ENCODE measurements at places on chromosomes 3 and 15.

GRCh38 chr15:41331833-41332193 is 578 bp downstream of the OIP5 start:
- DNase-seq = peak; percentile 70

GRCh38 chr3:59266551-59266950 is 216.7 kb upstream of the CFAP20DC start:
- no peak for DNase-seq

GRCh38 chr15:65824031-65824743 is 32.1 kb upstream of the DENND4A start:
- peak; percentile 74 for DNase-seq

DNA sequence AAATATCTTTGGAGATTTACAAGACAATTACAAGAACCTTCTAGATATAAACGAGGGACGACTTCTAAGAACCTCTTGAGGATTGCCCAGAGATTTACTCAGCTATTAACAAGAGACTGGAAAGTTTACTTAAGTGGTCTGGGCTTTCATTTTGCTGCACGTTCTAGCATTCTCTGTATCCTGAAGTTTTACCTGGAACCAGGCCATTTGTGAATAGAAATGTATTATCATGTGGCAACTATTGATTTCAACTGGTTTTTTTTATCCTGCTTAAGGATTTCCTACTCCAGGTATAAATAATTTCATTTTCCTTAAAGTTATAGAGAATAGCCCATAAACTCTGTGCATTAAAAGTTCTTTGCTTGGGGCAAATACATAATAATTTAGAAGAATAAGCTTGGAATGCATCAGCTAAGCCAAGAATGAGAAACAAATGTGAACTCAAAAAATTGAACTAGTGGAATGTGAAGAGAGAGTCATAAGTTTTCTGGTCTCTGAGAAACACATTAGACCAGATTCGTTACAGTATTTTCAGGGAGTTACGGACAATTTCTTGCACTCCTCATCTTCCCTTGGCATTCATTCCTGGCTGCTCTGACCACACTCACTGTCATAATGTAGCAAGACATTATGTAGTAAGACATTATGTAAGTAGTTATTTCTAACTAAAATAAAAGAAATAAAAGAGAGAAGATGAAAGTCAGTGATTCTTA is 1.3 kb downstream of the AQP9 start:
- no peak for DNase-seq

- DNase-seq = no peak
Observed at GRCh38 chr3:74129056-74129455, 485.4 kb downstream of the CNTN3 start.

DNA sequence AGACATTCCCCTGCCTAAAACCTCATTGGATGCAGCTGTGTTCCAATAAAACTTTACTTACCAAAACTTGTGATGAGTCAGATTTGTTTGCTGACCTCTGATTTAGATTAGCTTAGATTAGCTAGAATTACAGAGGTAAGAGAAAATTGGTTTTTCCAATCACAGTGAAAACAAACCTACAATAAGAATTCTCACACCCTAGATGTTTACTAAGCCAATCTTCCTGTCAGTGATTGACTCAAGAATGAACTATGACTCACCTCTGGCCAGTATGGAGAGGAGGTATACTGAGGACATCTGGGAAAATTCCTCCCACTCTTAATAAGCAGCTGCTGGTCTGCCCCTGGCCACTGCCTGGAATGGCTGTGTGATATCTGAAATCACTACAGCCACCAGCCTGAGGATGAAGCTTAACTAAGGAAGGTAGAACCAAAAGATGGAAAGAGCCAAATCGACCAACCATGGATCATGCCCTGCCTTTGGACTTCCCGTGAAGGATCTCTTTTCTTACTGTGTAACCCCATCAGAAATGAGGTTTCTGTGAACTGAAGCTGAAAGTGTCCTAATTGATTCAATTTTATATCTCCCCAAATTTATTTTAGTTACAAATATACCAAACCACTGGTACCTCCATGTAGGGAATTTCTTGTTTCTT is 19.0 kb upstream of the GHSR start:
- peak; percentile 47 for DNase-seq

GRCh38 chr3:13023971-13024764 is 49.1 kb downstream of the IQSEC1 start:
- DNase-seq = no peak

All from Calu3 (cell line).